ENCODE measurements at places on chromosomes 4 and X.

DNA sequence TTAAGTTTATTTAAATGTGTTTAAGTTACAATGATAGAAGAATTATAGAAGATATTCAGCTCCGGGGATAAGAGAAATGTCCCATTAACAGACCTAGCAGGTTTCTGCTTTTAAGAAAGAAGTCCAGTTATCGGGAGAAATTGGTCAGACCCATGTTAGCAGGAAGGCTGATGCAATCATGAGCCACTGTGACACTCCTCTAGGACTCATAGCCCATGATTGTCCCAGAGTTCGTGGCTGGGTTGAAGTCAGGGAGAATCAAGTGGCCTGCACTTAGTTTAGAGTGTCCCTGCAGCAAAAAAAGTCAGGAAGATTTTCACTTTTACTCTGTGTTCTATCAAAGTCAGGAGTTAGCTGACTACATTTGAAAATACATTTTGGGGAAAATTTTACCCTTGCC lies 72.0 kb downstream of the TMEM144 start:
- no peak for DNase-seq

GRCh38 chr4:1543976-1544375 lies 137.7 kb upstream of the NKX1-1 start:
- DNase-seq, result no peak

- no peak for DNase-seq
Measured at GRCh38 chr4:140078366-140078765, 75.6 kb downstream of the MAML3 start.

DNA sequence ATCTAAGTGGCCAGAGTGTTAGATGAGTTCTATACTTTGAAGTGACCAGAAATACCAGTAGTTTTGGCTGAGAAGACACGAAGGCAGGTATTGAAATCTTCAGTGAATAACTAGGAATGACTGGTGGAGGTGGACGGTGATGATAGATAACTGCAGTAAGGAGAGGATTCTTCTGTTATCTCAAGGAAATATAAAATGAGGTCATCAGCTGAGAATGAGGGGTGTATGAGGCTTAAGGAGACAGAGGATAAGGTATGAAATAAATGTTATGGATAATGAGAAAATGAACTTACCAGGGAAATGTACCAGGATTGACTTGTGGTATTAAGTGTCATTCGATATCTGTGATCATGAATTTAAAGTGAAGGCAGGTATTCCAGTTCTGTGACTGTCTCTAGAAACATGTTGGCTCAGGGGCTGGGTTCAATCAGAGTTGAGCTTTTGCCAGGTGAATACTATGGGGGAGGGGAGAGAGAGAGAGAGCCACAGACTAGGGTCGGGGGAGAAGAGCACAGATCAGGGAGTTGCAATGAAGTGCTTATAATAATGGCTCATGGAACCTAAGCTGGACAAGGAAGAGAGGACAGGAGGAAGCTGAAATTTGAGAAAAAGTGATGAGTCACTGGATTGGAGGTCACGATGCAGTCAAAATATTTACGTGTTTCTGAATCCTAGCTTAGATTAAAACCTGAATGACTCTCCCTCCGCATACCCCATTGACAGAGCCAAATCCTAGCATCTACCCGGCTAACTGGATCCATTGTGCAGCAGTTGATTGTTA lies 37.5 kb upstream of the BRS3 start:
- DNase-seq, result no peak

- no peak for DNase-seq
Measured at GRCh38 chr4:123484291-123484926, 87.8 kb downstream of the SPRY1 start.

DNA sequence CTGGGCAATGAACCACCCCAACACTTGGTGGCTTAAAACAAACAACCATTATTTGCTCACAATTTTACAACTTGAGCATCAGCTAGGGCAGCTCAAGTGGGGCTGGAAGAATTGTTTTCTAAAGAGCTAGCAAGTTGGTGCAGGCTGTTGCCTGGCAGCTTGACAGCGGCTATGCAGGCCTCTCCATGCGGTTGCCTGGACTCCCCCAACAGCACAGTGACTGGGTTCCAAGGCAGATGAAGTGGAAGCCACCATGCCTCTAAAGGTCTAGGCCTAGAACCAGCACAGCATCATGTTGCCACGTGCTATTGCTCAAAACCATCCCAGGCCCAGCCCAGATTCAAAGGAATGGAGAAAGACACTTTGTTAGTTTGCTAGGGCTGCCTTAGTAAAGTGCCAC lies 114.8 kb downstream of the BCOR start:
- DNase-seq, result no peak

DNA sequence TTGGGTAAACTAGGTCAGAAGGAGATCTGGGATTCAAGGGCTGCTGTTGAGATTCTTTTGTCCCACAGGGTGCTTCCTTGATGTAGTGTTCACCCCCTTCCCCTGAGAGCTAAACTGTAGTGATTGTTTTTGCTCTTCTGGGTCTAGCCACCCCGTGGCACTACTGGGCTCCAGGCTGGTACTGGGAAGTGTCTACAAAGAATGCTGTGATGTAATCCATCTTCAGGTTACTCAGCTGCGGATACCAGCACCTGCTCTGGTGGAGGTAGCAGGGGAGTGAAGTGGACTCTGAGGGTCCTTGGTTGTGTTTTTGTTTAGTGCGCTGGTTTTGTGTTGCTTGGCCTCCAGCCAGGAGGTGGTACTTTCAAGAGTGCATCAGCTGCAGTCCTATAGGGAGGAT lies 365.5 kb downstream of the ZNF674 start:
- no peak for DNase-seq

DNA sequence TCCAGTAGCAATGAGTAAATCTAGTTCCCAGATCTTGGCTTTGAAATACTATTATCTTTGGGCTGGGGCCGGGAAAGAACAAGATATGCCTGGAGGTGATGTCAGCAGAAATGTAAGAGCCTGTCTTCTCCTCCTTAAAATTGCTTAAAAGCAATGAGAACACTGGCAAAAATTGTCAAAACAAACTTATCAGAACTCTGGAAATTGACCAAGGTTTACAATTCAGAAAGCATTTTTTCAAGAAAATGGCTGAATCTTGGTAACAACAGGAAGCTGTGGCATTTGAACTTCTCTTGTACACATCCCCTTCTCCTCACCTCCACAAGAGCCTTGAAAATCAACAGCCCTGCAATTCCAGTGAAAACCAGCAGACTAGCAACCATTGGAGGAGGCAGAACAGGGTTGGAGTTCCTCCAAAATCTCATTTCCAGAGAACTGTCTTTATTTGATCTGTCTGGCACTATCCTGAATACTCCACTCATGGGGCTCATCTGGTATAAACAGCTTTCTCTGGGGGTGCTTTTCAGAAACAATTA lies 13.5 kb downstream of the TIMP1 start:
- DNase-seq, result no peak

DNA sequence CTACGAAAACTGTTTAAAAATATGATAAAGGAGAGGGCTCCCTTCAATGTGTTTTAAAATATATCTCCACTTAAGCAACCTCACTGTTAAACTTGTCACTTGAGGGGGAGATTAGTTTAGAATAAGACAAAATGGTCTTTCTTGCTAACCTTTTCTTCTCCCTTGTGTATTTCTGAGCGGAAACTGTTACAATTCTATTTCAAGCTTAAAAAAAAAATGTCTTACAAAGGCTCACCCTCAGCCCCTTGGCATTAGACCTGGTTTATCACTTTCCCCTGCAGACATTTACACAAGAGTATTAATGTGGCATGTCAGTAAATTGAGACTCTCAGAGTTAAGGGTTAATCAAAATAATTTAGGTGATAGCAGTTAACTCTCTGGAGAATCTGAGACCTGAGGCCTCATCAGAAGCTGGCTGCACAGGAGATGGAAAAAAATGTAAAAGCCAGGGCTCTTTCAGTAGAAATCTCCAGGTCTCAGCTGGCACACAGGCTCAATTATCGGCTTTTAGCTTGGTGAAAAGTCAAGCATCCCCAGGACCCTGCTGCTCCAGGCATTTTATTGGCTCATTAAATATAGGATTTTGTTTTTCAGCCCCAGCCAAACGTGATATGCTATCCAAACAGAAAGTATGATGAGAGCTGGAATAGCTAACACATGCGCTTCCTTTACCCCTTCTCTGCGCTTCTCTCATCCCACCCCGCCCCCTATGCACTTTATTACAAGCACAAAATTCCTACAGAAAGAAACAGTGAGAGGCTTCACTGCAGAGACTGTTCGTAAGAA lies 130.5 kb downstream of the PPA2 start:
- DNase-seq, result no peak

- no peak for DNase-seq
Measured at GRCh38 chrX:2766906-2767305, 15.1 kb downstream of the XG start.
